SK-MEL-5 (cell line): ENCODE measurements at places on chromosomes 7 and 10.

DNA sequence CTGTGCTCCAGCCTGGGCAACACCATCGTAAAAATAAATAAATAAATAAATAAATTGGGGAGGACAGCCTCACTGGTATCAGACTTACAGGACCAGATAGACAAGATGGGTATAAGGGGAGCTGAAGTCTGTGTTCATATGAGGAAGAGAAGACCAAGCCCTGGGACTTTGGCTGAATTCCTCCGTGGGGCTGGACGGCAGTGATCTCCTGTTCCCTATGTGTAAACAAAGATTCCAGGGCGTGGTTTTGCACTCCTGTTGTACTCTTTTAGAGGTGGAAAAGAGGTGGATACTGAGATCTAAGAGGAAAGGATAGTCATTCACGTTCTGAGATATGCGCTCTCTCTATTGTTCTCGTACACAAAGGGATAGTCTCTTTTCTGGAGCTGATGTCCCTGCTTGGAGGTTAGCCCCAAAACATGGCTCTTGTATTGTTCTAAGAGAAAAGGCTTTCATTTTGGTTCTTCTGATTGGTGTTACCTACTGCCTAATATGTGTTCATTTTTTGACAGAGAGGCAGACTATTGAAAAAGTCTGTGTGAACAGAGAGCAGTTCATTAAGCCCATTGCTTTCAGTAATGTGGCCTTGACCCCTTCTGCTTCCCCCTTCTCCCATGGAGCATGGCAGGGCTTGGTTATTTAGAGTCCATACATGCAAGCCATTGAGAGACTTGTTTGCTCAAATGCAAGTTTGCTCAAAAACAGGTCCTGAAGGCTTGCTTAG is 12.3 kb downstream of the KCTD7 start:
- DNase-seq = no peak

GRCh38 chr10:103921750-103922195 is 3.8 kb upstream of the STN1 start:
- DNase-seq = peak; percentile 87

GRCh38 chr7:20229646-20230500 is 12.7 kb upstream of the MACC1 start:
- DNase-seq = peak; percentile 35

DNA sequence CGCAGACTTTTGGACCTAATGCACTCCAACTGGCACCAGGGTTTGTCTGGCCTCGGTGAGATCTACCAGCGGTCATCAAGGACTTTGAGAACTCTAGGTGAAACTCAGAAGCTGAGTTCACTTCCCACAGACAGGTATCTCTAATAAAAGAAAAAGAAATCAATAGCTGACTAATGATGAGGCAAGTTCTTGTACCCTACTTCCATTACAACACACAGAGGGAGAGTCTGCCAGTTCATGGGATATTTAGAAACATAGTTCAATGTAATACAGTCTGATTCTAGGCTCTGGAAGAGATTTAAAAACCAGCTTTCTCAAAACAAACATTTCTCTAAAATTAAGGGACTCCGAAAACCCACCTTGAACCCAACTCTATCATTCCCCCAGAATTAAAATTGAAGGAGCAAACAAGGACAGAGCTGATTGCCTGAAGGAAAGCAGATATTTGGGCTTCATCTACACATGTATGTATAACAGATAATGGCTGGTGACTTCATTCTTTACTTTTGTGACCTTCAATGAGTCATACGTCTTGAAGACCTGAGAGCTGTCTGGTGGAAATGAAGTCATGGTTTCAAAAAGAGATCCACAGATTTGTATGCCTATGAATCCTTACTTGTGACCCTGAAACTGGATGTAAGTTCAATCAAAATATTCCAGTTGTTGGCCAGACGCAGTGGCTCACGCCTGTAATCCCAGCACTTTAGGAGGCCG is 2.7 kb upstream of the PNLIPRP1 start:
- no peak for DNase-seq

- no peak for DNase-seq
These were observed 157.1 kb downstream of the PRKCQ start for GRCh38 chr10:6423004-6423403.

- DNase-seq = no peak
These were observed 59.4 kb upstream of the AHR start for GRCh38 chr7:17239046-17239445.

DNA sequence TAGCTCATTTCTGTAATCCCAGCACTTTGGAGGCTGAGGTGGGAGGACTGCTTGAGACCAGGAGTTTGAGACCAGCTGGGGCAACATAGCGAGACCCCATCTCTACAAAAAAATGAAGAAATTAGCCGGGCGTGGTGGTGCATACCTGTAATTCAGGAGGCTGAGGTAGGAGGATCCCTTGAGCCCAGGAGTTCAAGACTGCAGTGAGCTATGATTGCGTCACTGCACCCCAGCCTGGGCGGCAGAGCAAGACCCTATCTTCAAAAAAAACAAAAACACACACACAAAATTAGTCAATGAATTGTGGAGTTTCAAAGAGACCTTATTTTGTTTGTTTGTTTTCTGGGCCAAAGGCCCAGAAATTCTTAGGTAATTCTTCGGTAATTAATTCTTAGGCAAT is 110.0 kb downstream of the CUX1 start:
- no peak for DNase-seq

DNA sequence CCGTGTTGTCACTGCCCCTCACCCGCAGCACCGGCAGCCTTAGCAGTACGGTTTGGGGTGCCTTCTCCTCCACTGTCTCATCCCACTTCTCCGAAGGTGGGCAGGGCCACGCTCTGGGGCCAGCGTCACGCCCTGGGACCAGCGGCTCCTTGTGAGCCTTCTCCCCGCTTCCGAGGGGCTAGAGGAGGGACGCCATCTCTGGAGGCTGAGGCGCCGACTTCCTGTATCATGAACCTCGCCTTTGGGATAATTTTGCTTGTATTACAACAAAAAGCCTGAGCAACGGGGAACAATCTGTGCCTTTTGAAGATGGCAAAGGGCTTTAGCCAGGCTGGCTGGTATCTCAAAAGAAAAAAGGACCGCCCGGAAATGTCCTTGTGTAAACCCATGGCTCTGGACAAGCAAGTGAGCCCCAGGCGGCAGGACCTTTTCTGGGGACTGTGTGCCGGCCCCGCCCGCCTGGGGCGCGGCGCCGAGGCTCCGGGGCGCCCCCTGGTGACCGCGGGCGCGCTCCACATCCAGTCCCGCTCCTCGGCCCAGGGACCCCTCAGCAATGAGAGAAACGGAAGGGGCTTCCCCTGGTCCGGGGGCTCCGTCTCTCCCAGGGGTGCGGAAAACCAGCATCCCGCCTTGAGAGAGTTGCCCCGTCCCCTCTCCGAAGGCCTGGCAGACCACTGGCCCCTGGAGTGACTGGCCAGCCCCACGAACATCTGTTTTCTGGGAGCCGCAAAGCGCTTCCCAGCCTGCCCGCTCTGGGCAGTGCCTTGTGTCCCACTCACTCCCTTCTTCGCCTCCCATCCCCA is 3.8 kb downstream of the DEPP1 start:
- DNase-seq = peak; percentile 46

GRCh38 chr10:133258818-133259601 is 17.7 kb downstream of the ADAM8 start:
- peak; percentile 93 for DNase-seq

DNA sequence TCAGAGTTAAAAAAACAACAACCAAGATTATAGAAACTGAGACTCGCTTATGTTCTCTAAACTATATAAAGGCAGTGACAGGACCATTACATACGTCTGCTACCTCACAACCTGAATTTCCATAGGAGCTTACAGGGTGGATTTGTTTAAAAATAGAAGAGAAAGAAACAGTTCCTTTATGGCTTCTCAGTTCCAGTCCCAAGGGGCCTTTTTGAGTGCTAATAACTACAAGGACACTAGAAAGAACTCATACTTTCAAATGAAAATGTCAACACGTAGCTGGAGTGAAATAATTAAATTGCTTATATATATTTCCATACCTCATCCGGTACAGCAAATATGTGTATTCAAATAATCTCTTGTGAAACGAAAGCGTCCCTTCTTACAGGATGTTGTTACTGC is 19.7 kb downstream of the TSPAN12 start:
- DNase-seq = no peak

DNA sequence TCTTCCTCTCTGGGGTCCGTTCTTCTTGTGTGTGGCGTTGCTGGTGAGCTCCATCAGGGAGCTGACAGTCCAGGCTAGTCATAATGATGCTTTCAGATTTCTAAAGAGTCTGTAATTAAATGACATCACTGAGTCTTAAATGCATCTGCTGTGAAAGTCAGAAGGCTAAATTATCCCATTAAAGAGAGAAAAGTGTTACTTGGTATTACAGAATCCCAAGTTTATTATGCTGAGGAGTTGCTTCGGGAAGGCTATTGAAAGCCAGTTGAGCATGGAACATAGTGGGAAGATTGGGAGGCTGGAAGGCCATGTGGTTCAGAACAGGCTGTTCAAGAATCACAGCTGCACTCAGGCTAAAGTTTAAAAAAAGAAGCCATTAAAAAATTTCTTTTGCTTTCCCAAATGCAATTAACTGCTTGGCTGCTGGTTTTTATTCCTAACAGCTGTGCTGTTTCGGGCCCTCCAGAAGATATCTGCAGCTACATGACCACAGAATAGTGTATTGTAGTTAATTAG is 342.6 kb upstream of the LRGUK start:
- DNase-seq = no peak

- no peak for DNase-seq
These were observed 98.8 kb downstream of the ADK start for GRCh38 chr10:74249865-74250264.

DNA sequence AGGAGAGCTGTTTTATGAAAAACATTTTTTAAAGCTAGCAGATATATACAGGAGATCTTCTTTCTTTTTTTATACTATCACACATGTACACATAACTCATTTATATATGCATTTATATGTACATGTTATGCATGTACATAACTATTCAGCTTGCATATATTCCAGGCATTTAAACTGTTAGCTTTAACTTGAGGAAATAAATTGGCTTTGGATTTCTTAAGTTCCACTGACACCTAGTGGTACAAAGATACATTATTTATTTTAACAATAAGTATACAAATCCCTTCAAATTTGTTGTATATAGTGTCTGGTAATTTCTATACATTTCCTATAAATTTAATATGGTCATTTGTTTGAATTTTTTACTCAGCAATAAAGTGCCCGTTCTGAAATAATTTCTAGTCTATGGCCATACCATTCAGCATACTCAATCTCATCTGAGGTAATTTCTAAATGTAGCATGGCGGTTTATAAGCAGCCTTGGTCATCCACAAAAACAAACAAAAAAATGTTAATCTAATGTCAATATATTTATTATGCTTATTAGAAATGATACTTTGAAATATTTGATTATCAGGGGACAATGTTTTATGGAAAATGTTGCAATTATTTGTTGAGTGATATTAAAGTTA is 11.6 kb downstream of the ZDHHC6 start:
- DNase-seq = peak; percentile 45

DNA sequence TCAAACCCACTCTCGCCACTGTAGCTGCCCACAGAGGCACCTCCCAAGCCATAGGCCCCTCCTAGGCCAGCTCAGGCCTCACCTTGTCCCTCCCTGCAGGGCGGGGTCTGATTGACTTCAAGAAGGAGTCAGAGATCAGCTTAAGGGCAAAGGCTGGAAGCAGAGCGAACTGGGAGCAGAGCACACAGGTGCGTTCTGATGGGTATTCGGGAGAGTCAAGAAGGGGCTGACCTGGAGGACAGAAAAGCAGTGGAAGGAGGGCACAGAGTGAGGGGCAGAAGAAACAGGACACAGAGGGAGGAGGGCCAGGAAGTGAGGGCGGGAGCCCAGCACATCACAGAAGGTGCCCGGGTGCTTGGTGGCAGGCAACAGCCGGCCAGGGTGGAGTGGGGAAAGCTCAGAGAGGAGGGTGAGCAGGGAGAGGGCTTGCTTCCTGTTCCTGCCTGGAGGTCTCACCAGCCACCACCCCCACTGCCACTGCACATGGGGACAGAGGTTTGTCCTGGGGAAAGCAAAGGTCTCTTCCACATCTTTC is at the start of gene AOC1:
TSS of gene AOC1 (plus strand) at position 147 of the 535 bp plus-strand sequence. CDS start 3,954 bp downstream, outside the sequence.
- no peak for DNase-seq

GRCh38 chr10:48447356-48448215 is 141.1 kb downstream of the MAPK8 start:
- no peak for DNase-seq

- no peak for DNase-seq
These were observed 13.0 kb upstream of the CYREN start for GRCh38 chr7:135183478-135183877.

DNA sequence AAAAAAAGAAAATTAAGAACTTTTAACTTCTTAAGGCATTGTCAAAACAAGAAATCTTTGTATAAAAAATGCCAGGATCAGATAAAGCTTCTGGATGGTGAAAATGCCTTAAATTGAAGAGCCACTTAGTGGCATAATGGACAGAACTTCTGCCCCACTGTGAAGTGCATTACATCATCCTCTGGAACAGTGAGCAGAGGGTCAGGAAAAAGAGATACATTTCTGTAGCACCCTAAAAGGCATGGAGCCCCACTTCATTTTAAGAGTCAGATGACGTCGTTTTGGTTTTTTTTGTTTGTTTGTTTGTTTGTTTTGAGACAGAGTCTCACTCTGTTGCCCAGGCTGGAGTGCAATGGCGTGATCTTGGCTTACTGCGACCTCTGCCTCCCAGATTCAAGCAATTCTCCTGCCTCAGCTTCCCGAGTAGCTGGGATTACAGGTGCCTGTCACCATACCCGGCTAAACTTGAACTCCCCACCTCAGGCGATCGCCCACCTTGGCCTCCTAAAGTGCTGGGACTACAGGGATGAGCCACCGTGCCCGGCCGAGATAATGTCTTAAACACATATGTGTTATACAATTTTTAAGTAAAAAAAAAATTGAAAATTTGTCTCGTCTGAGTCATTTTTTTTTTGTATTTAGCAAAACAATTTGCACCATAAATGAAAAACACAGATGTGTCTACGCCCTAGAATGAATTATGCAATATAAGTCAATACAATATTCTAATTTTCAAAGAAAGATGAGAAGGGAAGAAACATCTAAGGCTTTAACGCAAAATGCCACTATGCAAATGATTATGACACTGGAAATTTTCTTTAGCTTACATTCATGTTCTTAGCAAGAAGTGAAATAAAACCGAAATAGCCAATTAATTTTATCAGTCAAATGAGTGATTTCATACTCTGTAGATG is 29.2 kb downstream of the SLC13A1 start:
- no peak for DNase-seq

- no peak for DNase-seq
These were observed 80.6 kb downstream of the RGS10 start for GRCh38 chr10:119461923-119462322.

- no peak for DNase-seq
These were observed 197.7 kb downstream of the TCERG1L start for GRCh38 chr10:131113709-131114291.

DNA sequence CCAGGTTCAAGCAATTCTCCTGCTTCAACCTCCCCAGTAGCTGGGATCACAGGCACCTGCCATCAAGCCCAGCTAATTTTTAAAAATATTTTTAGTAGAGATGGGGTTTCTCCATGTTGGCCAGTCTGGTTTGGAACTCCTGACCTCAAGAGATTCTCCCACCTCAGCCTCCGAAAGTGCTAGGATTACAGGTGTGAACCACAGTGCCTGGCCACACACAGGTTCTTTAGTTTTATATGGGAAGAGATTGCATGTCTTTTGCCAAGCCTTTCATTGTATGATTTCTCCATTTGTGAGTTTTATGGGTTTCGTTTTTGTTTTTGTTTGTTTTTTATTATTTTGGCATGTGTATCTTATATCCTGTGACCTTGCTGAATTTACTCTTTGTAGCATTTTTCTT is 40.9 kb downstream of the C1GALT1 start:
- no peak for DNase-seq
